ENCODE measurements at places on chromosomes 13 and 19. TPM values are rescaled to one million over a fixed set of nuclear protein-coding genes. Genes with fewer than 3 reads are reported as not detected.

DNA sequence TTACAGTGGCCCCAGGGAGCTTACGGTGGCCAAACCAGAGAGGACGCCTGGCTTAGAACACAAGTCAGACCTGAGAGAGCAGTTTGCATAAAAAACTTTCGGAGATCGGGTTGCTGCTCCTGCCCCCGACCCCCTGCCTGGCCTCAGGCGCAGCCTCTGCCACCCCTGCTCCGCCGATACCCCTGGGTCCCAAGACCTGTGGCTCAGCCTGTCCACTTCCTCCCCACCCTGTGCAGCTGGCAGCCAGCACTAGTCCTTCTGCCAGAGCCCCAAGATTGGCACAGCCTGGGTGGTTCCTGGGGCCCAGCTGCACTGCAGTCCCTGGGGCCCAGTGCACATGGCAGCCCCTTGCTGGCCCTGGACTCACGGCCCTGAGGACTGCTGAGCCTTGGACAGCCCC lies 56.2 kb upstream of the SOX1 start:
- DNase-seq: no peak

- no peak for DNase-seq
Measured at GRCh38 chr19:2213799-2214198, 22.3 kb downstream of the PLEKHJ1 start.

GRCh38 chr13:107743526-107743925 lies 471.8 kb downstream of the LIG4 start:
- DNase-seq: no peak

- DNase-seq: no peak
Measured at GRCh38 chr13:48720621-48721020, 66.9 kb downstream of the CYSLTR2 start.

- DNase-seq: no peak
Measured at GRCh38 chr13:26680123-26680450, 80.5 kb downstream of the GPR12 start.

GRCh38 chr13:38796890-38797289 lies 110.0 kb downstream of the FREM2 start:
- DNase-seq: no peak

GRCh38 chr19:42423462-42424344 lies 3.5 kb downstream of the LIPE start:
- peak; percentile 86 for DNase-seq

Gene TRIM13
- 27.5 TPM for total RNA-seq

Gene CRLF1
- total RNA-seq: 9.3 TPM

GRCh38 chr13:64767054-64767453 lies 2463.1 kb downstream of the PCDH9 start:
- no peak for DNase-seq

DNA sequence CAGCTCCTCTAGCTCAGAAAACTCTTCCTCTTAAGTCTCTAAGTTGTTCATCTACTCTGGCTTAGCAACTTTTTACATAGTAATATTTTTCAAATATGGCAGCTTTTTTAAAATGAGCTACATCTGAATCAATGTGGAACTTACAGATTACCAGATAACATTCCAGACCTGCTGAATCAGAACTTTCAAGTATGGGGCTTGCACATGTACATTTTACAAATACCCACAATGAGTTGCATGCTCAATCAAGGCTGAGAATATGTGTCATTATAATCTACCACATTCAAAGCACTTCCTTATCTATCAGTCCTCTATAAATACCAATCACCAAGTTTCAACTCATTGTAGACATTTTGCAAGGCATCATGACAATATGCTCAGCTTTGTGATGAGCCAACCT lies 383.1 kb downstream of the FGF14 start:
- no peak for DNase-seq

Gene FUT1
- 2.9 TPM for total RNA-seq

GRCh38 chr19:508204-509150 lies 1.2 kb downstream of the TPGS1 start:
- DNase-seq: no peak

DNA sequence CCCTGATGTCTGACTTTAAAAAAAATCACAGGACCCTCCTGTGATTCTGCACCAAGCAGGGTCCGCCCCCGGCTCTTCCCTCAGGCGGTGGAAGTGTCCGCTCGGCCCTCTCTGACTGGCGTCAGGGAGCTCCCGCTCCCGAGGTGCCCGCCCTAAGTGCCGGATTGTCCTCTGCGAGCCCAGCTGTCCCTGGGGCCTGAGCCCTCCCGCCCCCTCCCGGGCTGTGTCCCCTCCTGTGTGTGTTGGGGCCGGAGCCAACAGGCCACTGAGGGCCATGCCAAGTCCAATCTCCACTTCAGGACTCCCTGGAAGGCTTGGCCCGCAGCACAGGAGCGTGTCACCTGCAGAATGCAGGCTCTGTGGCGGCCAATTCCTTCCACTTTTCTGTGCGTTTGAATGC lies 25.4 kb downstream of the MAP2K2 start:
- DNase-seq: no peak
